ENCODE measurements at places on chromosomes 6 and 20. TPM values are rescaled to one million over a fixed set of nuclear protein-coding genes. Genes with fewer than 3 reads are reported as not detected.
A peak's percentile ranks its signal among the peaks of the same experiment; 100 is the strongest.

Gene HAO1
- not detected for total RNA-seq

Gene LY6G6F
- total RNA-seq: not detected

Gene SLPI
- 30.6 TPM for total RNA-seq

Gene CDK19
- 14.1 TPM for total RNA-seq

Gene RHAG
- total RNA-seq: not detected

DNA sequence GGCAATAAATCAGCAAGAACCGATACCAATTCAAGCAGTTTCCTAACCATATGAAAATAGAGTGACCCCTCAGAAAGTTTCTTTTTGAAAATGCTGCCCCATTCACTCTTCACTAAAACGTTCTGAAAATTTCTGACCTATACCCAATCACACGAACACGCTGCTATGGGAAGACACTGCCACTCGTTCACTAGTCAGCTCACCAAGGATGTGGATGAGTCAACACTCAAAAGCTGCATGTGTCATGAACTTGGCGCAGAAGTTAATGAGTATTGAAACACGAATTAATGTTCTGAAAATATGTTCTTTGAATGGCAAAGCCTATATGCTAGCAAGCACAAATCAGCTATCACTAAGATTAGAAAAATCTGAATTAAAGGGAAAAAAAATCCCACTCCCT is 84.2 kb downstream of the PREP start:
- DNase-seq: no peak

DNA sequence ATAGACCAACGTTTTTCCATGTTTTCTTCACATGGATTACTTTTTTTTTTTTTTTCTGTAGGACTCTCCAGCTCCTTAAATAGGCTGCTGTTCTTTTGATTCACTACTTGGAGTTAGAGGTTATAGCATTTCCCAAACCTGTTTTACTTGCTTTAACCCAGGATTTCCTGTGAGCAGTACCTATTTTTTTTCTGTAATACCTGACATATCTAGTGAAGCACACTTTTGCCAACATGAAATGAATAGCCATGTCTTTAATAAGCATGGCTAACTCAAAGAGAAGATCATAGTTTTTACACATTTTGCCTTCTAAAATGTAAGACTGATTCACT is 137.0 kb downstream of the FOXA2 start:
- DNase-seq: no peak

- no peak for DNase-seq
These were observed 13.9 kb downstream of the MACROD2 start for GRCh38 chr20:14009208-14009607.

DNA sequence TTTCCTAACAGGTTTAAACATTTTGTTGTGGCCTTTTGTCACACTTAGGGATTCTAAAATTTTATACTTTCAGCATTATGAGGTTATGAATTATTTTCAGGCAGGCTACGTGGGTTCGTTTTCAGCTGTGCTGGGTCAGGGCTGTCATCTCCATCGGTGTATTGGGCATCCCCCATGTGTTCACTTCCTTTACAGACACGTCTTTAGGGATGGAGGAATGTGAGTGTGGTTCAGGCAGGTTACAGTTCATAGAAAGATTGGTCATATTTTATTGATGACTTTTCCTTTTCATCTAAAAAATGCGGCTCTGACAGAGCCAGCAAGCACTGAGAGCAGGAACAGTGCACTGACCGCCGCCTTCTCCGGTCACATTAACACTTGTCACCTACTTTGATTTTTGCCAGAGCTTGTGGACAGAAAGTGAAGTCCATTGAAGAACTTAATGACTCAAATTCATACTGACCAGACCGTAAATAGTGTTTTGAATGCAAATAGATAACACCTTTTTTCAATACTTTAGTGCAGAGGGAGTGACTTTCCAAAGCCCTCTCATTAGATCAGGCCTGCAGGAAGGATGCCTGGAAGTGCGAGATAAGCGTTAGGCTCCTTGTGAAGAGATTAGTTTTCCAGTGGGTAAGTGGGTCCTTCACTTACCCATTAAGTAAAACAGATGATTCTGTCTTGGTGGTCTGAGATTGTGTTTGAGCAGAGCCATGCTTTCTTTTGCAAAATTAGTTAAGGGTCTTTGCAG is 113.1 kb downstream of the TIAM2 start:
- DNase-seq: no peak

GRCh38 chr6:15674690-15675386 is 12.0 kb upstream of the DTNBP1 start:
- no peak for DNase-seq

DNA sequence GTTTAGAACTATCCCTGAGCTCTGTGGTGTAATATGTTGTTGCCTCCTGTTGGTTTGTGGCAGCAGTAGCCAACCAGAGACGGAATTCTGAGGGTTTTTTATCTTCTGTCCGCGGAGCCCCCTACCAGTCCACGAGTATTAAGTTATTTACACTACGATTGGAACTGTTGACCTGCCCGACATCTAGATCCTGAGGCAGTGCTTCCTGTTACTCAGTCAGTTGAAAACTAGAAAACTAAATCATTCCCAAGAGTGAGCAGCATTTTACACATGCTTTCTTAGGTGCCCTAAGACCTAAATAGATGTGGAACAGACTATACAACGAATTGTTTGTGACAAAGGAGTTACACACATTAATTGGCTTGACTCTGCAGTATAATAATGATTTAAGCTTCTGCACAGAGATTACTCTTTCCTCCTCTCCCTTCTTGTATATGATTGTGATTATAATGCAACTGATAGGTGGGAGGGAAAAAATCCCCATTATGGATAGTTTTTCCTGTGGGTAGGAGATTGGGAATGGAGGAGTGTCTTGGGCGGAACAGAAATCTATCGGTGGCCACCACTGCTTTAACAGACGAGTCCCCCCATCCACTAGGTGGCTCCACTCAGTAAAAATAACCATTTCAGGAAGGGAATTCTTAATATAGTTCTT is 1.7 kb downstream of the LOC128125822 start:
- no peak for DNase-seq

DNA sequence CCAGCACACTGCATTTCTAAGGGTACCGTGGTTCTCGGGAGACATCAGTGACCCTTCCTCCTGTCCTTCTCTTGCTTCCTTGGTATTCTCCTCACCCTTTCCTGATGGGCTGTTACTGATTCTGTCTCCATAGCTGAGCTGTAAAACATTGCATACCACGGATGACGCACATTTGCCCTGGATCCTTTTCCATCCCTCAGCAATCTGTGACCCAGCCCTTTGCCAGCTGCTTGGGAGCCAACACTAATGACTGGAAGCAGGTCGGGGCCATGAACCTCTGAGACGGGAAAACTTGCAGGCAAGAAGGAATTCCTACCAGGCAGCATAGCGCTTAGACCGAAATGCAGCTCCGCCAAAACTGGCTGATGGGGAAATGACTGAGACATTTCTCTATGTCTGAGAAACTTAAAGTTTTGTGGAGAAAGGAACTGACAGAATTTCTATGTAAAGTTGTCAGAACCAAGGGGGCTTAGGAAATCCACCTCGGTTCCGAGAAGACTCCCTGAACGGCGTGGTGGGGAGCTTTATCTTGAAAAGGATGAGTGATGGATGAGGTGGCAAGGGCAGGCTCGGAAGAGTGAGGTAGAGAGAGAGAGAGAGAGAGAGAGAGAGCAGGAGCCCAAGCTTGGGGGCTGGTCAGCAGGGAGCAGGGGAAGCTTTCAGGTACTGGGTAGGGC is 19.2 kb downstream of the TUBB2B start:
- no peak for DNase-seq

DNA sequence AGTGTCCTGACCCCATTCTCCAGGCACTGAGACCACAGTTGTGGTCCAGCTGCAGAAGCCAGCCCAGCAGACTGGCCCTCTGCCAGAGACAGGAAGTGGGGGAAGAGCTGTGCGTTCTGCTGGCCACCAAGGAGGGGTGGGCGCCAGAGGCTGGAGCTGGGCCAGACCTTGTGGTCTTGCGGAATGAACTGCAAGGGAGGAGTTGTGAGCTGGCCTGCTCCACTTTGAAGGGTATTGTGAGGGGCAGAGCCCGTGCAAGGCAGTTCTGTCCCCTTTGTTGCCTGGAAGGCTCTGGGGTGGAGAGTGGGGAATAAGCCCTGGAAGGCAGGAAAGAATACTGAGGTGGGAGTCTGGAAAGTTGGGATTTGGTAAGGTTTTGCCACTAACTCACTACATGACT is 3.6 kb upstream of the MDFI start:
- DNase-seq: no peak

GRCh38 chr20:35404614-35405259 is 7.0 kb downstream of the UQCC1 start:
- DNase-seq: no peak

DNA sequence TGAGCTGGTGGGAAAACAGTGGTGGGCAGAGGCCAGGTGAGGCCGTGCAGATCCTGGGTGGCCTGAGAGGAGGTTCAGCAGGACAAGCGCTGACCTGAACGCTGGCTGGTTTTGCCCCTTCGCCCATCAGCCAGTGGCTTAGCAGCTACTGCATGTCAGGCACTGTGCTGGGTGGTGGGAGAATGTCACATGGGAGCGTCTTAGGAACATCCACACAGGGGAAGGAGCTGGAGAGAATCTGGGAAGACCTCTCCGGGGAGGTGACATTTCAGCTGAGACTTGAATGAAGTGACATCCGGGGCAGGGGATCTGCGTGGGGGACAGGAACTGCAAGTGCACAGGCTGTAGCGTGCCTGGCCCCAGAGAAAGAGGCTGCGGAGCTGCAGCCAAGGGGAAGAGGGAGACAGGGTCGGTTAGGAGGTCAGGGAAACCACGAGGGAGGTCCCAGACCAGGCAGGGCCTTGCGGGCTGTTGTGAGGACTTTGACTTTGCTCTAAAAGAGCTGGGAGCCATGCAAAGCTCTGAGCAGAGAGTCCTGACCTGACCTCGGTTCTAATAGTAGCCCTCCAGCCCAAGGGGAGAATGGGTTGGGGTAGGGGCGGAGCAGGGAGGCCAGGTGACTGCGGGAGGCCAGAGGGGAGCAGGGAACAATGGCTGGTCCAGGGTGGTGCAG is 156.8 kb upstream of the PTPN1 start:
- no peak for DNase-seq

- peak; percentile 39 for DNase-seq
These were observed 9.8 kb upstream of the MAPK13 start for GRCh38 chr6:36120539-36120938.

- no peak for DNase-seq
These were observed 62.0 kb upstream of the SMIM29 start for GRCh38 chr6:34310817-34311216.

DNA sequence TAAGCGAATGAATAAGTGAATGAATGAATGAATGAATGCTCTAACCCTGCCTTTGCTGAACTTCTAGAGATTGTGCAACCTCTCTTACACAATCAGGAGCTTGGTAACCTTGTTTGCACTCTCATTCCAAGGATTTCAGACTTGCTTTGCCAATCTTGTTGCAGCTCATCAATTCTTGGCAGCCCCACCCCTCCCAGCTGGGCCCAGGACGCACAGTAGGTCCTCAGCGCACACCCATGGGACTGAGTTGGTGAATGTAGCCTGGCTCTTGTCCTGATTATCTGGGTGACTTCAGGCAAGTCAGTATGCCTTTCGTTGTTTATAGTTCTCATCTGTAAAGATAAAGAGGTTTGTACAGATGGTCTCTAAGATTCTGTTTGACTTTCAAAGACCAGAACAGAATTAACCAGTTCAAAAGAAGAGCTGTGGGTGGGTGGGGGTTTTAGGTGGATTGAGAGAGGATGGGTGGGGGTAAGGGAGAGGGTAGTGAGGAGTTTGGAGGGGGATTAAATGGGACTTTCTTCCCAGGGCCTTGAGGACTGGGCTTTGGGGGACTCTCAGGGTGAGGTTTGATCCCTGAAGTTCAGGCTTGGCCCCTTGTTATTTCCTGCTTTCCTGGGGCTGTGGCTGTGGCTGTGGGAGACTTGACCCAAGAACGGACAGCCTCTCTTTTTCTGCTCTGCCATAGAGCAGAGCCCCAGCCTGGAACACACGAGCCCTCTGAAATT is 33.2 kb downstream of the VEGFA start:
- DNase-seq: no peak

GRCh38 chr6:62971976-62972658 is 239.2 kb upstream of the FKBP1C start:
- no peak for DNase-seq

- no peak for DNase-seq
These were observed 182.4 kb downstream of the CD109 start for GRCh38 chr6:73878403-73878802.

DNA sequence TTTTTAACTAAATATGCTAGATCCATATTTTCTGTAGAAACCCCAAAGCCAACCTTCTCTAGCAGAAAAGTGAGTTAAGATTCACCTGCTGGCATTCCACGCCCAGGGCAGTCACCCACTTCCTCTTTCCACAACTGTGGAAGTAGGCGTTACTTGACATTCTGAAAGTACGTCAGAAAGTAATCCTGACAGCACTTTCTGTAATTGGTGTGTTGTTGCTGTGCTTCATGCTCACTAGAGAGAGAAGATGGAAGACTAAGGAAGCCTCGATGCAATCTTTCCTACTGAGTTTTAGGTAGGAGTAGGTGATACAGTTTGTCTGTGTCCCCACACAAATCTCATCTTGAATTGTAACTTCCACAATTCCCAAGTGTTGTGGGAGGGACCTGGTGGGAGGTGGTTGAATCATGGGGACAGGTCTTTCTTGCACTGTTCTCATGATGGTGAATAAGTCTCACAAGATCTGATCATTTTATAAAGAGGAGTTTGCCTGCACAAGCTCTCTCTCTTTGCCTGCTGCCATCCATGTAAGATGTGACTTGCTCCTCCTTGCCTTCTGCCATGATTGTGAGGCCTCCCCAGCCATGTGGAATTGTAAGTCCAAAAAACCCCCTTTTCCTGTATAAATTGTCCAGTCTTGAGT is 101.1 kb downstream of the MAP3K7 start:
- DNase-seq: no peak

DNA sequence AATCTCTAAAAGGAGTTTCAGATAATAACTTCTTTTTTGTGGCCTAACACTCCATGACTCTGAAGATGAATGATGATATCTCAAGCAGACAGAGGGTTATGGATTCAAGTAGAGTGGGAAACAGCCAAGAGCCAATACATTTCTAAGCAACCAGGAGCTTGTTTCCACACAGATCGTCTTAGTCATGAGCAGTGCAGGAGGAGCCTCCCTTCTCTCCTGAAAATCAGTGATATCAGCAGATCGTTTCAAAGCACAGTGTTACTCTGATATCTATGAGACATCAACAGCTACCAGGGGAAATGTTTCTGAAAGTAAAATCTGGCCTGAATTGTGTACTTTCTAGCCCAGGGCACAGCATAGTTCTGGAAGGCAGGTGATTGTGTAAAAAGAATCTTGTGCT is 11.5 kb downstream of the ADGRG6 start:
- DNase-seq: no peak

GRCh38 chr6:140046016-140046632 is 671.7 kb upstream of the CITED2 start:
- DNase-seq: no peak

GRCh38 chr6:89887452-89888137 is 6.7 kb upstream of the GJA10 start:
- no peak for DNase-seq

DNA sequence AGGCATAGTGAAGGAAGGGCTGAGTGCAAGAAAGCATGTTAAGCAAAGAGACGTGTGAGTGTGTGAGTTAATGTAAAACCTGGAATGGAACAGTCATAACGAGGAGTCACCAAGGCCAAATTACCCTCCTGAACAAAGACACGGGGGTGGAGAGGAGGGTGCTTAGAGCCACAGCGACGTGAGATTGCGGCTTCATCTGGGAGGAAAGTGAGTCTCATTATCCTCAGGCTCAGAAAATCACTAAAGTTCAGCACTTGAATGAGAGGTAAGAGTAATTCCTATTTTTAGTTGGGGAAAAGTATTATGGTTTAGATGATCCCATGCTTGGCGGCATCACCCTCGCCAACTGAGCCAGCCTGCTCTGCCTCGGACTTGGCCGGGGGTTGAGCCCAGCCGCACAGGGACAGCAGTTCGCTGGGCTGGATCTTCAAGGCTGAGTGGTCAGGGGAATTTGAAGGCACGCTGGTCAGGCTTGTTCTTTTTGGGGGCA is 136.6 kb downstream of the DTNBP1 start:
- DNase-seq: no peak
